Stimulated activated naive CD4-positive, alpha-beta T cell treated with Interleukin-2 at 50 U/mL for 16 hours (primary cell): ENCODE measurements at places on chromosomes 12 and 14.

DNA sequence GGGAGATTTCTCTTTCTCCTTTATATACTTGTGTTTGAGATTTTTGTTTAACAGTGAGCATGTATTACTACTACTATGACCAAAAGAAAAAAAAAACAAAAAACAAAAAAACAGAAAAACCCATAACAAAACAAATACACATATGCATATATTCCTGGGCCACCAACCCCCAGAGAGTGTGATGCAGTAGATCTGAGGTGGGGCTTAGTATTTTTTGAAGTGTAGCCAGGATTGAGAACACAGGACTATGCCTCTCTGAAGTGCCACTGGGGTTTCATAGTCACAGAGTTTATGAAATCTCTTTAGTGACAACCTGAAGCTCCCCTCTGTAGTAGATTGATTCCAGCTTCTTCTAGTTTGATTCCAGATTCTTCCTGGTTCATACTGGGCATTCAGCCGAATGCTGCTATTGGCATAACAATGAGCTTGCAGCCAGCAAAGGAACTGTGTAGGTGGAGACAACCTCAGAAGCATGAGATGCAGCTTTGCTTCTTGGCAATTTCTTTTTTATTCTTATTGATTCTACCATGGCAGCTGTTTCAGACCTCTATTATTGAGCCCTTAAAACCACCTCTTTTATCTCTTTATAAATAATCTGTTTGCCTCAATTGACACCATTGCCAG, 15.5 kb upstream of the ANO4 start:
- no peak for DNase-seq

DNA sequence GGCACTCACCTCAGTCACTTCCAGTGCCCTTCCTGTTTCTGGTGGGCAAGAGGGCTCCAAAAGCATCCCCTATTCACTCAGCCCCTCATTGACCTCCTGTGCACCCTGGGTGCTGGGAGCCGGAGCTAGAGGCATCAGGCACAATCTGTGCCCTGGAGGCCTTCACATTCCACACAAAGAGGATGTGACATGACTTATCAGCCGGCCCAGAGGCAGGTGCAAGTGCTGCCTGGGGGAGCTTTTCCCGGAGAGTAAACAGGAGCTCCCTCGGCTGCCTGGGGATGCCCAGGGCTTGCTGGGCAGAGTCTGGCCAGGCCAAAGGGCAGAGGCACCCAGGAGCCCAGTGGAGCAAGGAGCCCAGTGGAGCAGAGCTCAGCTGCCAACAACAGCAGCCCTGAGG, 64.5 kb downstream of the BCL11B start:
- no peak for DNase-seq

- DNase-seq, result no peak
Observed at GRCh38 chr14:68589447-68590200, 203.2 kb downstream of the ZFP36L1 start.

GRCh38 chr12:24945039-24945438, 3.9 kb downstream of the BCAT1 start:
- DNase-seq, result no peak

- DNase-seq, result no peak
Observed at GRCh38 chr12:92085736-92086040, 60.0 kb downstream of the BTG1 start.

- DNase-seq, result no peak
Observed at GRCh38 chr14:90438841-90439240, 42.0 kb downstream of the CALM1 start.

GRCh38 chr14:103427485-103428443, 42.5 kb downstream of the MARK3 start:
- DNase-seq, result no peak

DNA sequence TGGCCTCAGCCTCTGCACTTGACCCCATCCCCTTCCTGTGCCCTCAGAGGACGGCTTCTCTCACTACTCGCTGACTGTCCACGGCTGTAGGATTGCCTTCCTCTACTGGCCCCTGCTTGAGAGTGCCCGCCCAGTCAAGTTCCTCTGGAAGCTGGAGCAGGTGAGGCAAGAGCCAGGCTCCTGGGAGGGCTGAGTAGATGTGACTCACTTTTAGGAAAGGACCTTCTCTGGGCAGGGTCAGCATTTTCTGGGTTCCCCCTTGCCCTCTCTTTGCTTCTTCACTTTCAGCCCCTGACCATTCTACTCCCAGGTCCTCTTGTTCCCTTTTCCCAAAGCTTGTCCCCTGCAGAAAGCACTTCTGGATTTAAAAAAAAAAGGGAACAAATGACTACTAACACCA, 7.7 kb downstream of the CLSTN3 start:
- no peak for DNase-seq

DNA sequence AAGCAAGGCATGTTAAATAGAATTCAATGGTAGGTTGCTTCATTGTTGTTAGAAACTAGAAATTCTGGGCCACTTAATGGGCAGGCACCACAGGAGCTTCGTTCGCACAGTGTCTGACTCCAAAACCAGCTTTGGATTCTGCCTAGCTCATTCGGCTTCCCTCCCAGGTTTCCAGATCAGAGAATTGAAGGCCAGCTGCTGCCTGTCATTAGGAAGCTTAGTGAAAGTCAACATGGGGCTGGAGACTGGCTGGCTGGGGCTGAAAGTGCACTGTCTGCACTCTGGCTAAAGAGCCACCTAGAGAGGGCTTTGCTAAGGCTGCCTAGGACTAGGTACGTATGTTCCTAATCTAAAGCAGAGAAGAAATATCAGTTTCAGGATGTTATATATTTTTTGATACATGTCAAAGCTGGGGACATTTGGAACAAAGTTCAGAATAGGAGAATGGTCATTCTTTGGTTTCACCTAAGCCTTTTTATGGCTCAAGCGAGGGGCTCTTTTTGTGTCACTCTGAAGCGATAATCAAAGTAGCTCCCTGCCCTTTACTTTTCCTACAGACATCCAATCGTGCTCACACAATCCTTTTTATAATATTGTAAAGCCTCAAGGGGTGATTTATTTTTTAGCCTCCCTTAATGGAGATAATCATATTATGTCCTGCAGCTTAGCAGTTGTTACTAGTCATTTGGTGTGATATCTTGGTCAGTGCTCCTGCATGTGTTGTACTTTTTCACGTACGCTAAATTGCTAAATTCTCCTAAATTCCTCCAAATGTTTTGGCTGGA, 238.5 kb upstream of the NAV3 start:
- DNase-seq, result no peak

- DNase-seq, result peak; percentile 10
Observed at GRCh38 chr14:68977718-68978171, 1.4 kb downstream of the ACTN1 start.

DNA sequence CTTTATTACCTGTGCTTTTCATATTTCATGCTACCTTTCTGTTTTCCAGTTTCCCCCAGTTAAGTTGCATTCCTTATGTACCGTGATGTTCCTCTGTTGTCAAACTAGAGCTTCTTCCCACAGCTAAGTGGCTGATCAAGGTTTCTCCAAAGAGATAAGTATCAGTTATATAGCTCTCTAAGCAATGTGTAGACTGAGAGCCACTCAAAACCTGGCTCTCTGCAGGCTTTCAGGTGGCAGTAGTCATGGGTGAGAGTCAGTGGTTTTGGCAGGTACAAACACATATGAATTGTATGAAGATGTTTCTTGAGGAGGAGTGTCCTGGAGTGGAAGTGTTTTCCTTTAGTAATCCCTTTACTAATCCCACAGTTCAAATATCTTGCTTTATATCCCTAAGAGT, 28.4 kb downstream of the TXNRD1 start:
- DNase-seq, result no peak

DNA sequence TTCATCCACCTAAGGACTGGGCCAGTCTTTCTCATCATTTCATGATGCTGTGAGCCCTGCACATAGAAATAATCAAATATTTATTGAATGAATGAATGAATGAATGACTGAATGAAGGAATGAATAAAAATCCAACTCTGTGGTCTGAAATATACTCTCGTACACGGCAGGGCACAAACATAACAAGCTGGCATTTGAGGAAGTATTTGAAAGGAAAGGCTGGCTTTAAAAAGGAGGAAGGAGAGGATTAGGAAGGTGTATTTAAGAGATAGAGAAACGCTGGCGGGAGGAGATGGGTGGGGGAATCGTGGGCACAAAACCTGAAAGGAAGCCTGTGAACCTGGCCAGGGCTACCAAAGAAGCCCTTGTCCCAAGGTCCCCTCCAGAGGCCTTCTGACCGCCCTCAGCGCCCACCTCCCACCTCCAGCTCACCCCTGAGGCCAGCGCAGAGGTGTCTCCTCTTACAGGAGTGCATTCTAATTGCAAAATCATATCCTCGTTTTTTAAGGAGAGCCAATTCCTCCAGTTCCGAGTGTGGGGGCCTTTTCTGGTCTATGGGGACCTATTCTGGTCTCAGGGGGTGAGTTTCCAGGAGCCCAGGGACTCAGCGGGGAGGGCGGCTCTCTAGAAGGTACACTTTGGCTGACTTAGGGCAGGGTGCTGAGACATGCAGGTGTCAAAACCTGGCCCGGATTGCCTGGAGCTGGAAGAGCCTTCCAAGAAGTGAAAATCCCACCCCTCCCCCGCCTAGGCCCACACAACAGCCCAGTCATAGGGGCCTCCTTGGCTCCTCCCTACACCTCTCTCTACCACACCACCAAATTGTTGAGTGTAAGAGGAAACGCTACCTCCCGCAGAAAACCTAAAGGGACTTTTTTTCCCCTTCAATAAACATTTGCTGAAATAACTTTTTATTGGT, 8.7 kb upstream of the JDP2 start:
- peak; percentile 34 for DNase-seq

- peak; percentile 39 for DNase-seq
Observed at GRCh38 chr14:51849097-51849496, 11.3 kb upstream of the GNG2 start.

DNA sequence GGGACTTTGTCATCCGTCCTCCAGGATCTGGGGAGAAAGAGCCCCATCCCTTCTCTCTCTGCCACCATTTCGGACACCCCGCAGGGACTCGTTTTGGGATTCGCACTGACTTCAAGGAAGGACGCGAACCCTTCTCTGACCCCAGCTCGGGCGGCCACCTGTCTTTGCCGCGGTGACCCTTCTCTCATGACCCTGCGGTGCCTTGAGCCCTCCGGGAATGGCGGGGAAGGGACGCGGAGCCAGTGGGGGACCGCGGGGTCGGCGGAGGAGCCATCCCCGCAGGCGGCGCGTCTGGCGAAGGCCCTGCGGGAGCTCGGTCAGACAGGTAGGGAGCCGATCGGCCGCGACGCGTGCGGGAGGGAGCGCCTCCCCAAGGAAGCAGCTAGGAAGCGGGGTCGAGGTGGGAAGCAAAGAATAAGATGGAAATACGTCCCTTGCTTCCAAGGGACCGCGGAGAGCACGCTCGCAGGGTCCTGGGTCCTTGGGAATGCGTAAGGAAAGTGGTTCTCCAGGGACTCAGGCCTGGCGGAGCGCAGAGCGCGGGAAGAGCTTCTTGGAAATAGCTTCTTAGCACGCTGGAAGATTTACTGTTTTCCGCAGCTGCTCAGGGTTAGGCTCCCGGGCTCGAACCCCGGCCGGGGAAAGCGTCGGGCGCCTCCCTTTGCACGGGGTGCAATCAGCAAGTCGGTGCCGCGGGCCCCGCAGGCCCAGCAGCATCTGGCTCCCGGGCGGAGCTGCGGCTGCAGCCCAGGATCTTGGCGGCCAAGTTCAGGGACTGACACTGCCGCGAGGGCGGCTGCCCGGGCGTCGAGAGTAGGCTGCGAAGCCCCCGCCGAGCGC, 457 bp downstream of the SOCS2 start:
- DNase-seq, result no peak

DNA sequence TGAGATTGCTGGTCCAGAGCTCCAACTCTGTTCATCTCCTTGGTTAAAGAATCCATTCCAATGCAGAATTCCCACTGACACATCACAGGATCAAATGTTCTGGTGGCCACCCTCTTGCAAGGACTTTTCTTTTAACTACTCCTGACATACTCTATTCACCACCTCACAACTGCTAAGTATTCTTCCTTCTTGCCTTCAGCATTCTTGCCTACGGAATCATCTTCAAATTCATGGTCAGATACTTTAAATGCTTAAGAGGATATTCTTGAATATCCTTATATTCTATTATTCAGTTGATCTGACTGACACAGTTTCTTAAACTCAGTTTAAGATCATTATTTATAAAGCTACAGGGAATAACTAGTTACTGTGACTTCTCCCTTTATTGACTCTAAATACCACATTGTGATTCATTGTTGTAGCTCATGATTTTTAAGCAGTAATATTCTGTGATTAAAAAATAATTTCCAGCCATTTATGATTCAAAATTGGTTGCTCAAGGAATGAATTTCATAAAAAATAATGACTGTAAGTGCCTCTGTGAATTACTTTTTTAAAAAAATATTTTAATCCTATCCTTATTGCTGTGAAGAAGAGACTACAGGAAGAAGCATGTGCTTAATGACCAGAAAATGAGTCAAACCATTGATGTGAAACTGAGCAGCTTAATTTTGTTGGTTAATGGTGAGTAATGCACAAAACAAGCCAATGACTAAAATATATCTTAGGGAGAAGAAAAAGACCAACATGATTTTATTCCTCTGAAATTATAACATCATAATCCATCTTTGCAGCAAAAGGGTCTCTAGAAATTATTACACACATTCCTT, 207.1 kb downstream of the PIK3C2G start:
- DNase-seq, result no peak

DNA sequence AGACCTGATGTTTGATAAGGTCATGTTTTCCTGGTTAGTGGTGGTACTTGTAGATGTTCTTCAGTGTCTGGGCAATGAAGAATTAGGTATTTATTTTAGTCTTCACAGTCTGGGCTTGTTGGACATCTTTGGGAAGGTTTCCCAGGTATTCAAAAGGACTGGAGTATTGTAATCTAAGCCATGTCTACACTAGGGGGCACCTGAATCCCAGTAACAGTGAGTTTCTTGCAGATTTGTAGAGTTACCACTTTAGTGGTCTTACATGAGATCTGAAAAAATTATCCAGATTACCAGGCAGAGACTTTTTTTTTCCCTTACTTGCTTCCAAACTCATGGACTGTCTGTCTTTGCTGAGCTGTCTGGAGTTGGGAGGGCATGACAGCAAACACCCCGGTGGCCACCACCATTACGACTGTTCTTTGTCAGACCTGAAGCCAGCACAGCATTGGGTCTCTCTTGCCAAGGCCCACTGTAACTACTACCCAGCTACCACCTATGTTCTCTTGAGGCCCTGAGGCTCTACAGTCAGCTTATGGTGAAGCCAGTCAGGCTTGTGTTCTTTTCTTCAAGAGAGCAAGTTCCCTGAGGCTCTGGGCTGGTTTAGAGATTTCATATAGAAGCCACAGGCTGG, 820.7 kb upstream of the FBXO33 start:
- DNase-seq, result no peak

GRCh38 chr12:3493859-3494176, 2.8 kb downstream of the PRMT8 start:
- no peak for DNase-seq
